ENCODE measurements at places on chromosomes 2 and 18.

DNA sequence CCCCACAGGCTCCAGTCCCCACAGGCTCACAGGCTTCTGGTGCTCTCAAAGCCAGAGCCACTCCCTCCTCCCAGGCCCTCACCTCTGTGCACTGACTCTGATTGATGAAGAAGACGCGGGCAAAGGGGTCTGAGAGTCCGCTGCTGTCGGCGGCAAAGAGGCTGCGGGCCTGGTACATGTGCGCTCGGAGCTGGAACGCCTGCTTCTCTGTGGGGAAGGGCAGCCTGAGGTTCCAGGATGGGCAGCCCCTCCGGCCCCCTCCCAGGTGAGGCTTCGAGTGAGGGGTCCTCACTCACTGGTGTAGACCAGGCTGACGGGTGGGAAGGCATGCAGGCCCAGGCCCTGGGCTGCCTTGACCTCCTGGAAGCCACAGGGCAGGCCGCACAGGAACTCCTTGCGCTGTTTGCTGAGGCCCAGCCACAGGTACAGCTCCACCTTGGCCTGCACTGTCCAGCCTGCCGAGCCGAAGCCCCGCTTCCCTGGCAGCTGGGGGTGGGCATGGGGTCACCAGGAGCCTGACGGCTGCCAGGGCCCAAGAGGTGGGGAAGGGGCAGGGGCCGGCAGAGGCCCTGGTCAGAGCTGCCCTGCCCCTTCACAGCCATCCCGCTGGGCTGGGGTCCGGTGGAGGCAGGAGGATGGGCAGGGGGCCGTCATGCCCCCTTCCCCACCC is 2.0 kb downstream of the OTOF start:
- DNase-seq, result no peak

GRCh38 chr2:241842067-241842415 is 16.7 kb downstream of the PDCD1 start:
- DNase-seq, result no peak

DNA sequence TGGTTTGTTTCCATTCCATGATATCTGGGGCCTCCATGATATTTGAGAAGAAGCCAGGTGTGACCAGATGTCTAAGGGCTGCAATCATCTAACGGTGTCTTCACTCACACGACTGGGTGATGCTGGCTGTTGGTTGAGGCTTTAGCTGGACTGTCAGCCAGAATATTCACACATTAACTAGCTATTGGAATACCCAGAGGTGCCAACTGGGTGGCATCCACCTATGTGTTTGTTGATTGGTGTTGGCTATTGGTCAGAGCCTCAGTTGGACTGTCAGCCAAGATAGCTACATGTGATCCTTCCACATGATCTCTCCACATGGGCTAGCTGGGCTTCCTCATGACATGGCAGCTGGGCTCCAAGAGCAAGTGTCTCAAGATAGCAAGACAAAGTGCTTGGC is 117.4 kb downstream of the CDCA7 start:
- no peak for DNase-seq

- no peak for DNase-seq
Measured at GRCh38 chr2:23976883-23977282, 33.0 kb upstream of the MFSD2B start.

GRCh38 chr2:39023649-39024048 is 97.2 kb downstream of the SOS1 start:
- DNase-seq, result no peak
